ENCODE measurements at places on chromosomes 5 and 9.

- DNase-seq: no peak
These were observed 5.0 kb upstream of the C5orf24 start for GRCh38 chr5:134840811-134841210.

GRCh38 chr5:143166090-143166489, 237.4 kb downstream of the NR3C1 start:
- DNase-seq: no peak

DNA sequence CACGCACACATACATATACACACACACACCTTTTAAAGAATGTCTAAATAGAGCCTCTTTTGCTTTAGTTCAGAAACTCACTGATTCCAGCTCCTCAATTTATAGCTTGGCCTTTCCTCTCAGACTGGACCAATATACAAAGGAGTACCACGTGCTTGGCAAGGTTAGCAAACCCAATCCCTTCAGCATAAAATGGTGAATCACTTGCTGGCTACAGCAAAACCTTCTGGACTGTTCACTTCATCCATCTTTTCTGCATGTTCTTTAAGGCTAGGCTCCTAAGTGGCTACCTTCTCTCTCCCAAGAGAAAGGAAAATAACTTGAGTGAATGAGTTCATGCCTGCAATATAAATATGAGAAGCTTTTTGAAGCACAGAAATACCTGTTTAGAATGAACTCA, 109.7 kb downstream of the LPAR1 start:
- DNase-seq: no peak

- no peak for DNase-seq
These were observed 25.1 kb downstream of the GDNF start for GRCh38 chr5:37814699-37815098.

DNA sequence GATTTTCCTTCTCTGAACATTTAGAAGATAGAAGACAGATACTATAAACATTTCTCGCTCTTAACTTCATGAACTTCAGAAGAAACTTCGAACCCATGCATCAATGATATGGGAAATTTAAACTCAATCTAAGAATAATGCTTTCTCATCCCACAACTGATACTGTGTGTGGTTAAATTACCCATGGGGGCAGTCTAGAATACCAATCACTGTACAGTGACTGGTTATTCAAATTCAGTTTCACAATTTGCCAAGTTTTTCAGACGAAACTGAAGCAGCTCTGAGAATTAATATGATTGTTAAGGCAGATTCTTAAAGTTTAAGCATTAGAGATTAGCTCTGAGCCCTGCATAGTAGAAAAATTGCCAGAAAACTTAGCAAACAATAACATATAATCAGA, 431.0 kb downstream of the SH3GL2 start:
- no peak for DNase-seq

Data from CD8-positive, alpha-beta T cell (primary cell).